ENCODE measurements at places on chromosomes 1 and 21.

DNA sequence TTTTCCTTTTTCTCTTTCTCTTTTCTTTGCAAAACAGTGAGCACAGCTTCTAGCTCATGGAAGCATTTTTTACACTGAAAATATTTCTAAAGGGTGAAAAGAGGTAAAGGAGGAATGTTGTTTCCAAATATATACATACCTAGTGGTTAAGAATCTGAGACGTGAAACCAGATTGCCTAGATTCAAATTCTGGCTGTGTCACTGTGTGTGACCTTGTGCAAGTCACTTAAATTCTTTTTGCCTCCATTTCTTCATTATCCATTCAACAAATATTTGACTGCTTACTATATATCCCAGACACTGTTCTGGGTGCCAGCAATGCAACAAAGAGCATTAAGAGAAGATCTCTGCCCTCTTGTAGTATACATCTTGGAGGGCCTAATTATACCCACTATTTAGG, 53.3 kb downstream of the ZFYVE9 start:
- no peak for DNase-seq

- no peak for DNase-seq
Measured at GRCh38 chr1:7292036-7292681, 478.9 kb upstream of the VAMP3 start.

- no peak for DNase-seq
Measured at GRCh38 chr1:119453021-119453420, 38.1 kb downstream of the HSD3B2 start.

- no peak for DNase-seq
Measured at GRCh38 chr1:8096105-8097011, 70.2 kb upstream of the ERRFI1 start.

GRCh38 chr1:220151454-220151853, 57.5 kb downstream of the IARS2 start:
- no peak for DNase-seq
